ENCODE measurements at places on chromosomes 2 and 18.

- no peak for DNase-seq
Measured at GRCh38 chr2:172285010-172285621, 142.3 kb upstream of the ITGA6 start.

- no peak for DNase-seq
Measured at GRCh38 chr2:42658306-42658705, 89.9 kb downstream of the MTA3 start.

DNA sequence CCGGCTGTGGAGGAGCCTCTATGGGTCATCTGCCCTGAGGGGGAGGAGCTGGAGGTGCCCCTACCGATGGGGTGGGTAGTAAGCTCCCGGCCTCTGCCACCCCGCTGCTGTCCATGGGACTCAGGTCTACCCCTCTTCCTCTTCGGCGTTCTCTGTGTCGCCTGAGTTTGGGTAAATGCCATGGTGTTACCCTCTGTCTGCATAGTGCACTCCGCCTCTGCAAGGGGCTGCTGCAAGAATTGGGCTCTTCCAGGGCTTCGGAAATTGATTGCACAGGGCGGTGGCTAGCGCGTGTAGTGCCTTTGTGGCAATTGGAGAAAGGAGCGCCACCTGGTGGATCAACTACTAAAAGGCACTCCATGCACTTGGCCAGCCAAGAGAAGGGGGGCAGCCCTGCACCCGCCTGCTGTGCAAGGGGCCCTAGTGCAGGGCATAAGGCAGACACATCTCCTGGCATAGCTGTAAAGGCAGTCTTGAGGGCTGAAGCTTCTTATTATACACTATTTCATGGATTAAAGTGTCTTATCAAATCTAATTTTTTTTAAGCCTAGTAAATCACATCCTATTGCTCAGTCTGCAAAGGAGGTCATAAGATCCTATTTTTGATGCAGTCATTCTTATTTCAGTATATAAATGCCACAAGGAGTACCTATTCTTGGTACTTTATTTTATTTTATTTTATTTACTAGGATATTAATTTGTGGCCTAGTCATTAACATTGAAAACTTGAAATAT is 308.9 kb downstream of the PDE11A start:
- peak; percentile 74 for DNase-seq

DNA sequence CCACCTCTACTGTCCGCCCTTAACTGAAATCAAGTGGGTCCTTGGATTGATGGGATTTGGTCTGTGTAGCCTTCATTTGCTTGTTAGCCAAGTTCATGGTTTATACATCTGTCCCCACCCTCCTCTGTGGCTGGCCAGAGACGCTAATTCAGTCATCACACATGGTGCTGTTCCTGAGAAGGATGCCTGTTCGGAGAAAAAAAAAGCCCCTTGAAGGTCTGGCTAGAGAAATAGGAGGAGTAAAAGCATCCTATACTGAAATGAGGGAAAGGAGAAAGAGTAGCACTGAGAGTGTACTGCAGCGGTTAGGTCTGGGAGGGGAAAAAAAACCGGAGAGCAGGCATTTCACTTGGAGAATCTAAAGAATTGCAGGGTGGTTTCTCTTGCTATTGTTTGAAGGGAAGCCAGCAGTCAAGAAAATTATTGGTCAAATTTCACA is 180.6 kb upstream of the EPAS1 start:
- DNase-seq, result no peak

- DNase-seq, result no peak
Measured at GRCh38 chr2:205017912-205018311, 472.6 kb downstream of the PARD3B start.

- no peak for DNase-seq
Measured at GRCh38 chr2:22821458-22821857, 563.5 kb upstream of the KLHL29 start.

DNA sequence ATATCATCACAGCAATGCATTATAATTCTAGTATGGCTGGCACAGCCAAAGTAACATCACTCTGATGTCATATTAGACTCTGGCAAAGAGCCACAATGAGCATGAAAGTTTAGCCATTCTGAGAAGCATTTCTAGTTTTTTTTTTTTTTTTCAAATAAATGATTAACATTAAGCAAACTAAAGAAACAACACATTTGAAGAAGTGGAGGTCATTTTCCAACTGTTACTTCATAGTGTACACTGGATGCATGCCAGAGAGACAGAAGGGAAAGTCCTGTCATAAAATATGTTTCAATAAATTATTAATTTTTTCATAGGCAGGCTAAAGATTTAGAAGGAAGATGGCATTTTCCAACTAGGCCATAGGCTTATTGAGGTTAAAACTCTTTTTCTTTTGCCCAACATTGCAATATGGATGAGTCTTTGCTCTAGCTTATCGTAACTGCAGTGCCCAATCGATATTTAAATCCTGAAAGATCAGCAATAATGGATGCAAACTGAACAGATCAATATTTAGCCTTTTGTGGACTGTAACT is 1630.4 kb upstream of the ACVR2A start:
- DNase-seq, result no peak

- no peak for DNase-seq
Measured at GRCh38 chr2:146978577-146979555, 866.0 kb upstream of the ACVR2A start.
